Right hindlimb (tissue), 1 donor: ENCODE measurements at places on chromosomes 11 and 22.

GRCh38 chr11:16612566-16613261 lies 125.7 kb upstream of the C11orf58 start:
- DNase-seq, result peak; percentile 66

- no peak for DNase-seq
Measured at GRCh38 chr11:118007040-118007439, 20.8 kb downstream of the IL10RA start.

GRCh38 chr11:46450846-46451477 lies 59.4 kb upstream of the CHRM4 start:
- DNase-seq, result no peak

DNA sequence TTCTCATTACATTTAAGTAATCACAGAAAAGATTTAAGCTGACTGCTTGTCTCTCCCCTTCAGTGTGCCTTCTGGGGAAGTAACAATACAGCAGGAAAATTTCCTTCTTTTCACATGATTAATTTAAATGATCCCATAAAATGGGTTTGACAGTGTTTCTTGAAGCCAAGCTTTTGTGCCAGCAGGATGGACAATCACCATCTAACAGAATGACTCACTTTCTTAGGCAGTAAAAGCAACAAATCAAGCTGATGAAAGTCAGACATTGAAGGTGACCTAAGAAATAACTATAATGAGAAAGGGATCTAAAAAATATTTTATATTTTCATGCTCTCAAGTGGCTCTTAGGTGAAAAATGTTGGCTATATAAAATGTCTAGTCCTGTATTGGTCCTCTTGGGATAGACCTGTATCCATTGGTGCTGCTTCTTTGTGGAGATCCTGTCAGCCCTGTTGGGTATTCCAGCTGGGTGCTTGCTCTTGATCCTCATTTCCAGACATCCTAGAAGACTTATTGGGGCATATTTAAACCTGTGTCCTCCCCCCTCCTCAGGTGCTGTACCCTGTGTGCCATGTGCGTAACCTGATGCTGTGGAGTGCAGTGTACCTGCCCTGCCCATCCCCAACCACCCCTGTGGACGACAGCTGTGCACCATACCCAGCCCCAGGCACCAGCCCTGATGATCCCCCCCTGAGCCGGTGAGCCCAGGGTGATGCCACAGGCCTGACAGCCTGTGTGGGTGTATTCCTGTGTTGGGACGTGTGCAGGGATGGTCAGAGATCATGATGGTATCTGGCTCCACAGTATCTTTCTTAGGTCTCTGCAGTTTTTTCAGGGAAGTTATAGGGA lies 62.7 kb upstream of the HORMAD2 start:
- no peak for DNase-seq

- DNase-seq, result no peak
Measured at GRCh38 chr11:102117472-102118113, 7.3 kb downstream of the YAP1 start.

- DNase-seq, result peak; percentile 11
Measured at GRCh38 chr11:76660533-76661305, 9.8 kb downstream of the LRRC32 start.

DNA sequence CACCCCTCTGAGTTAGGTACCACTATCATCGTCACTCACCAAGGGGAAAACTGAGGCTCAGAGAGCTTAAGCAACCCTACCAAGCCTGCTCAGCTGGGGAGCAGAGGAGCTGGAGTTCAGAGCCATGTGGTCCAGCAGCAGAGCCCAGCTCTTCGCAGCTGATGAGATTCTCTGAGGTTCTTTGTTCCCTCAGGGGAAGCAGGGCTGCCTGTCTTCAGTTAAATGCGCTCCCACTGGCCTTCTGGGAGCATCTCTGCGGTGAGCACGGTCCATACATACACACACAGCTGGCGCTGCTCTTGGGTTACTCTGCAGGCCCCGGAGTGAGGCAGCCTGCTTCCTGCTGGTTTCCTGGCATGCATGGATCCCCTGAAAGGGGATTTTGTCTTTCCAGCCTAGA lies 5.2 kb upstream of the PTGDR2 start:
- peak; percentile 57 for DNase-seq

GRCh38 chr11:12119502-12119901 lies 9.1 kb downstream of the MICAL2 start:
- DNase-seq, result no peak

DNA sequence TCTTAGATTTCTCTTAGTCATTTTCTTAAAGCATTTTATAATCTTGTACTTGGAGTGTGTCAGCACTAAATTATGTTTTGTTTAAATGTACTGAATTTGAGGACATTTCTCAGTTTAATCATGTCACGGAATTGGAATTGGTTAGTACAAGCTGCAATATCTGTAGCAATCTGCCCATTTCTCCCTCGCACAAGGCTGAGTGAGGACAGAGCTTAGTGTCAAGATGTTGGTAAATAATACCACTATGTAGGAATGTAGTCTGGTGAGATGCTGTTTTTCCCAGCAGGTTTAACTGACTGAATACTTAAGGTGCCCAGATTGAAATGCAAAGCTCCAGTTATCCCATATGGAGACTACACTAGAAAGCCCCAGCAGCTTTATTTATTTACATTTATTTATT lies 30.6 kb downstream of the SREBF2 start:
- no peak for DNase-seq
